Activated CD4-positive, alpha-beta T cell treated with anti-CD3 and anti-CD28 coated beads, Interleukin-2, amount 10 ng/mL, durations not matched to agents 7 days and 5 days (primary cell): ENCODE measurements at places on chromosomes 6 and 20. TPM values are rescaled to one million over a fixed set of nuclear protein-coding genes. Genes with fewer than 3 reads are reported as not detected.
A peak's percentile ranks its signal among the peaks of the same experiment; 100 is the strongest.

GRCh38 chr6:7131390-7131789 is 23.6 kb downstream of the RREB1 start:
- no peak for DNase-seq

- DNase-seq: no peak
Measured at GRCh38 chr6:168158213-168158979, 79.4 kb upstream of the FRMD1 start.

DNA sequence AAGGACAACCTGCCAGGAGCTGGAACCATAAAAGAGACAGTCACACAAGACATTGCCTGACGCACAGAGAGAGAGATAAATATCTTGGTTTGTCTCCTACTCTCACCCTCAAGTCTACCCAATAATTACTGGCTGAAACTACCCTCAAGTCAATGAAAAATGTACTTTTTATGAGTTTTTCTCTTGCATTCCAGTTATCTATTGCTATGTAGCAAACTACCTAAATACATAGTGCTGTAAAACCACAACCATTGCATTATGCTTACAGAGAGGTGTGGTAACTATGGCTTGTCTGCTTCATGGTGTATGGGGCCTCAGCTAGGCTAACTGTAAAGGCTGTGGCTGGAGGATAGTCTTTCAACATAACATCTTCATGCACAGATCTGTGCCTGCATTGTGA is 247.8 kb downstream of the HAO1 start:
- DNase-seq: no peak

DNA sequence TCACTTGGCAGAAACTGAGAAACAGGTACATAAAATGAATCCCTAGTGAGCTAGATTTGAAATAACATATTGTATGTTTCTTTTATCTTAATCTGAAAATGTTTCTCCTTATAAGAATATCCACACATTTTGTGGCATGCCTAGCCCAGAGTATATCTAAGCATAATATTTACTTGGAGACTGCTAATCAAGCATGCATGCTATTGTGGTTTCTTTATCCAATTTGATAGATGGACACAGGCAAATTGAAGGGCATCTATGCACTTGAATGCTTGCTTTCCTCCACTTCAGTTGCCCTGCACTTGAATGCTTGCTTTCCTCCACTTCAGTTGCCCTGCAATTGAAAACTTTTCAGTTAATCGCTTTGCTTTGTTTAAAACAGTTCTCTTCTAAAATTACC is 729.8 kb downstream of the TBC1D32 start:
- no peak for DNase-seq

GRCh38 chr6:13485303-13485702 is 2.1 kb downstream of the GFOD1 start:
- no peak for DNase-seq

DNA sequence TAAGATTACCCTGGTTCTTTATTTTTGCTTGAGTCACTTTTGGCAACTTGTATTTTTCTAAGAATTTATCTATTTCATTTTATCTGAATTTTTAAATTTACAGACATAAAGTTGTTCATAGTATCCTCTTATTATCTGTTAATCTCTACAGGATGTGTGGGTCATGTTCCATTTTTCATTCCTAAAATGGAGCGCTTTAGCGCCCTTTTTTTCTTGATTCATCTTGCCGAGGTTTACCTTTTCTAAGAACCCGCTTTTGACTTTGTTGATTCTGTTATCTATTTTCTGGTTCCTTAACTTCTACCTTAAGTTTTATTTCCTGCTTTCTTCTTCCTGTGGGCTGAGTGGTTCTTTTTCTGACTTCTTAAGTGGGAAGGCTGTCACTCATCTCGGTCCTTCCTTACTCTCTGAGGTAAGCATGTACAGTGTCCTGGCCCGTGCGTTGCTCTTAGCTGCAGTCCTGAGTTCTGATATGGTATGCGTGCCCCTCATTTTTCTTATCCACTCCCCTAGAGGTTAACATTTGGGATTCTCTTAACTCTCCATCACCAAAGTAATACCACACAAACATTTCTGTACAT is 399.8 kb downstream of the CDC5L start:
- peak; percentile 7 for DNase-seq

- DNase-seq: no peak
Measured at GRCh38 chr20:25213566-25214425, 18.3 kb downstream of the ENTPD6 start.

GRCh38 chr6:41940759-41941279 is 789 bp downstream of the CCND3 start:
- DNase-seq: peak; percentile 77

DNA sequence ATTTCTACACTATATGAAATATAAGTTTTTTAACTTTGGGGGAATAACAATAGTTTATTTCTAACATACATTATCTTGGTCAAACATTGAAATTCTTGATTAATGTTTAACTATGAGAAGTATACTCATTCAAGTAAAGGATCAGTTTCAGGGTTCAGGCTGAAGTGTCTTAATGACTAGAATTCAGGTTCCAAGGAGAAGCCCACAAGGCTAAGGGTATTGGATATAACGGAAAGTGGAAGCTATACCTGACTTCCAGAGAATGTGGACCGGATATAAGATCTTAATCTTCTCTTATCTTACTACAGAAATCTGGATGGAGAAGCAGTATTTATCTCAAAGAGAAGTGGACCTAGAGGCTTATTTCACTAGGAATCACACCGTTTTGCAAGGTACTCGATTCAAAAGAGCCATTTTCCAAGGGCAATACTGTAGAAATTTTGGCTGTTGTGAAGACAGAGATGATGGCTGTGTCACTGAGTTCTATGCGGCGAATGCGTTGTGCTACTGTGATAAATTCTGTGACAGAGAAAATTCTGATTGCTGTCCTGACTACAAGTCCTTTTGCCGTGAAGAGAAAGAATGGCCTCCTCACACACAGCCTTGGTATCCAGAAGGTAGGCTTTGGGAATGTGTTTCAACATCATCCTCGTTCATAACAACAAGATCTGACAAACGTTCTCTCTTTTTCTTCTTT is at the start of gene TINAG:
Gene TINAG (plus strand): TSS at position 153 of the 697 bp plus-strand sequence. CDS start 110 bp downstream, at position 263.
- no peak for DNase-seq

DNA sequence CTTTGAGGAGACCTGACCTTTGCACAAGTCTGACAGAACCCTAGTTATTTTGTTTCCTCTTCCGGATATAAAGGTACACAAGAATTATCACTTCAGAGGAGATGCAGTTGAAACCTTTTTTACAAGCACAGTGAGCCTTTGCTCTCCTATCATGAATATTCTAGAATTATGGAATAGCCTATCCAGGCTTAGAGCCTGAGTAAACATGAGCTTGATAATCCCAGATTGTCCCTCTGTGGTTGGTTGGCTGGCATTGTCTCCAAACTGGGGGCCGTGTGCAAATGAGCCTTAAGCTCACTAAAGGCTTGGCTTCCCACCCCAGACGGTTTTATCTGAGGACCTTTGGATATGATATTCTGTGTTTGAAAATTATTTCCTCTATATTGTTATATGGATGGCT is 32.0 kb downstream of the BTBD3 start:
- no peak for DNase-seq

GRCh38 chr6:166483573-166484250 is 101.0 kb upstream of the MPC1 start:
- DNase-seq: no peak

DNA sequence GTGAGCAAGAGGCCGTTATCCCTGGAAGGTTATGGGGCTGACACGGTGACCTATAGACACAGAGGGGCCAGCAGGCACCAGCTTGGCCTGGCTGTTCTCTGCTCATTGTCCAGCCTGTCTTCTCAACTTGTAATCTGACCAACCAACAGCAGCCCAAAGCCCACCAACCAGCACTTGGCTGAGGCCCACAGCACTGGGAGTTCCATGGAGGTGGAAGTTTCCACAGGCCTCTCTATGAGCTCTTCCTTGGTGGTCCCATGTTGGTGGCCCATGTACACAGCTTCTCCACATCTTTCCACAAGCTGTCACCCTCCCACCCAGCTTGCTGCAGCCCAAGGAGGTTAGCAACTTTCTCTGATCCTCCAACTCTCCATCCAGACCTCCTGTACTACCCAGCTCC is 56.2 kb upstream of the KLHL31 start:
- DNase-seq: no peak

GRCh38 chr6:134521116-134521501 is 203.2 kb upstream of the SGK1 start:
- no peak for DNase-seq

GRCh38 chr6:79065232-79065631 is 12.8 kb downstream of the PHIP start:
- DNase-seq: no peak

DNA sequence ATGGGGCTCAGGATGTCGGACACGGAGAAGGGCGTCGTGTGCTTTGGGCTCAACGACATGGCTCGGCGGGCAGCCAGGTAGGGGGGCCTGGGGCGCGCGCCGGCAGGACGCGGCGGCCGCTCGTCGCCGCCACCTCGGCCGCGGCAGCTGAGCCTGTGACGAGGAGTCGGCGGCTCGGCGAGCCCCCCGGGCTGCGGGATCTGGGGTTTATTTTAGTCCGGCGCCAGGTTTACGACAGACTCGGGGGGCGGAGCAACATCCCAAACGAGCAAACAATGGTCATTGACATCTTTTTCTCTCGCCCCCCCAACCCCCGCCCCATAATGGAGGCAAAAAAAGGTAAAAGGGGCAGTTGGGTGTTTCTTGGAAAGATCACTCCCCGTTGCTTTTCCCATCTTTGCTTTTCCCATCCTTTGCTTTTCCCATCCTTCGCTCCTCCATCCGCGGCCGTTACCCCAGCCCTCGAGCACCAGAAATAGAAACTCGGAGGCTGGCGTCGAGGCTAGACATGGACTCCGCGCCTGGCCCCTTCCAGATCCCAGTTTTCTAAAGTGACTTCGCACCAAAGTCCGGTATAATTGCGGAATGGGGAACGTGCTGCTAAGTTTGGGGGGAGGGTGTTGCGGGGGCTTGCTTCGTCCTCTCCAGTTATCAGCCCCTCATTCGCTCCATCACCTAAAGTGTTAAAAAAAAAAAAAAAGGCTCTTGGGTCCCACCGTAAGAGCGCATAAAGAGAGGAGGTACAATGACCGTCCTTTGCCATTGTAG is at the start of gene NKX2-4:
Gene NKX2-4 (minus strand): TSS at position 186 of the 768 bp plus-strand sequence. CDS start 127 bp downstream, at position 59.
- no peak for DNase-seq

DNA sequence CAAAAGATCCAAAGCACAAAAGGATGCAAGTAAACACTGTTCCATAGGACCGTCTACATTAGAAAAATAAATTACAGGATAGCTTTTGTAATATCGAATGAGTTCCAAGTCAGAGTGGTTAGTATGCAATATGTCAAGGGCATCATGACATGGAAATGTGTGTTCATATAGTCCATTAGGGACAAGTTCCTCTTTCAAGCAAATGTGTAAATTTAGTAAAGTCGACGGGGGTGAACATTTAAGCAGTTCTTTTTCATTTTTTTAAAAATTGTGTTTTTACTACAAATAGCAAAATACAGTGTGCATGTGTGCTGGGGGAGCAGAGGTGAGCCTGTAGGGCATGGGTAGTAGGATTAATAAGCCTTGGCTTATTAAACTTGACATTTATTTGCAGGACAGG is 359.0 kb downstream of the ESR1 start:
- DNase-seq: no peak

GRCh38 chr20:61119794-61120410 is 132.2 kb upstream of the CDH4 start:
- DNase-seq: no peak

Gene CYP24A1
- total RNA-seq: not detected

Gene OR2J3
- total RNA-seq: not detected

Gene THBS2
- not detected for total RNA-seq

Gene ESR1
- 2.2 TPM for total RNA-seq

Gene NRSN1
- not detected for total RNA-seq

Gene CRISP2
- not detected for total RNA-seq

Gene SLC17A3
- total RNA-seq: 0.75 TPM
